ENCODE measurements at places on chromosomes 6 and 20.

DNA sequence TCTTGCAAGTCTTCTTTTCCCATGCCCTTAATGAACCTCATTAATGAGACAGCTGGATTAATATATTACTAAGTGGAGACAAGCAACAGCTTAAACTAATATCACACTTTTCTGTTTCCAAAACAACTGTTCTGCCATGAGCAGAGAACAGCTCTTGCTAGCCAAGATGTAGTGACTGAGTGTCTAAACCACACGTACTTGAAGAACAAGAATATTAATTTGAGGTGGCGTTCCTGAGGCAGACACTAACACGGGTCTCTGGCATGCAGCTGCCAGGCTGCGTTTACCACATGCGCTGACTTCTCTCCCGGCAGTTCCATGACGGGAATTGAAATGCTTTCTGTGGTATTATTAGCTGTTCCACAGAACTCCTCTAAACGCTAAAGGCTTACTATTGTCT, 80.6 kb downstream of the FNDC1 start:
- DNase-seq, result no peak

- DNase-seq, result no peak
Observed at GRCh38 chr20:62486484-62486883, 10.7 kb upstream of the GATA5 start.

DNA sequence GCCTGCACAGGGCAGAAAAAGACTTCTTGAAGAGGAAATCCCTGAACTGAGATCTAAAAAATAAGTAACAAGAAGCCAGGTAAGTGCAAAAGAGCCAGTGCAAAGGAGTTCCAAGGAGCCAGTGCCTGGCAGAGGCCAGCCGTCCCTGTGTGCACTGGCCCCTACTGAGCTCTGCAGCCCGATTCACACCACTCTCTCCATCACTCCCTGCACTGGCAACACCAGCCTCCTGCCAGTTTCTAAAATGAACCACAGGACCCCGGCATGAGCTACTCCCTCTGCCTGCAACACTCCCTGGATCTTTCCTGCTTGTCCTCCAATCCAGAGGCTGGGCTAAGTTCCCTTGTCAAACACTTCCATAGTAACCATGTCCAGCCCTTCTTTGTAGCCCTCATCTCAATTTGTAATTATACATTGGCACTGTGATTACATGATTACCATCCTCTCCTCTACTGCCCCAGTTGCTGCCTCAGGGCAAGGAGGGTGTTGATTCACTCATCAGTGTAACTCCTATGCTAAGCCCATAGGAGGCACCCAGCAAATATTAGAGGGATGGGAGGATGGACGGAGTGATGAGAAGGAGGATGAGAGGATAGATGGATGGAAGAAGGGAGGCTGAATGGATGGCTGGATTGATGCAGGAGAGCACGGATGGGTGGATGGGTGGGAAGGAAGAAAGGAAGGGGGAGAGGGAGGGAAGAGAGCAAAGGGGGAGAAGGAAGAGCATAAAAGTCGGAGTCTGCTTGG, 49.3 kb downstream of the SIRPA start:
- no peak for DNase-seq

- no peak for DNase-seq
Observed at GRCh38 chr6:83546636-83547035, 34.3 kb downstream of the PRSS35 start.

DNA sequence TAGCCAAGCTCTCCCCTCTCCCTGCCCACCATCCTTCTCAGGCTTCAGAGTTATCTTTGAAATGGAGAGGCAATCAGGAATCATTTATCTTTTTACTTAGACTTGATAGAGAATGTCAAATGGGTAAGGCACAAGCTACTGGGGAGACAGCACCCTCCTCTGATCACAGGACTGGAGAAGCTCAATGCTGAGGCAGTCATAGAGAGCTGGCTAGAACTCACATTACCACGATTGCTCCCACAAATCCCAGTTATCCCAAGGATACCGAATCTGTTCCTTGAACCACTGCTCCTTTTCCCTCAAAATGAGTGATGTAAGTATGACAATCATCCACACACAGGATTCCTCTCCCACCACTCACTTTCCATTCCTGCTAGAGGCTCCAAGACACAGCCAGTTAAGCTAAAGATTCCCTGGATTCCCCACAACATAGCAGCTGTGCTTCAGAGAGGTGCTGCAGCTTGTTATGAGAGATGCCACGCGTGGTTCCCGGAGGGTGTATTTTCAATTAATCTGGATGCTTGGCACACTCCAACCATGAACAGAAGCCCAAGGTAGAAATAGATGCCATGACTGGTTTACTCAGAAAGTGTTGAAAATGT, 96.2 kb upstream of the VGLL2 start:
- DNase-seq, result no peak

DNA sequence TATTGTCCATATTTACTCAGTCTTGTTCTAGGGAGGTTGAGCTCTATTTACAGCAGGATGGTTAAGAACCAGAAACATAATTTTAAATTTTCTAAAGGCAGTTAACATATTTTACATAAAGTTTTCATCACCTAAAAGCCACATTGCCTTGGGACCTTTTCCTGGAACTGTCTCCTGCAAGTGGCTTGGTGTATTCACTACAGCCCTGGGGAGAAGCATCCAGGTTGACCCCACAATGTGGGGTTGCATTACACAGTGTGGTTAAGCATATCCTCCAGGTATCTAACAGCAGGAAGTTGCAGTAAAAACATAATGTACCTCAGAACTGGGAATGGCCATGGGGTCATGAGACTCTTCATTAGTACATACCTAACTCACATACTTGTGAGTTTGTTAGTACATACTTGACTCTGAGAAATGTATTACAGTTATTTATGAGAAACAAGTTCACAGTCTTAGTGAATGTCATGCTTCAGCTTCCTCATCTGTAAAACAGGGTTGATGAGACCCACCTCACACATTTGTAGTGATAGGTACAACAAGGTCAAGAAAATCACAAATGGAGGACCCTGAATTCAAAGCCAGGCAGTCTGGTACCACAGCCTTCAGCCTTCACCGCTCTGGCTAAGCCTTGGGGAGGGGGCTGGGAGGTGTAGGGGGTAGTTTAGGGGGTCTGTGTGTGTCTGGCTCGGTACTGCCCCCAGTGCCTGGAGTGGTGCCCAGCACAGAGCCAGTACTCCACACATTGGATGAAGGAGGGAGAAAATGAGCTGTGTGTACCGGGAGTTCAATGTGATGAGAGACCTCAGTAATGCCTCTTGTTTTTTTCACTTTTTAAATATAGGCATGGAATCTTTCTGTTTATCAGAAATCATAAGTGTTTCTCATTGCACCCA, 52.9 kb downstream of the KAT14 start:
- DNase-seq, result no peak

GRCh38 chr20:60271597-60271996, 313.4 kb downstream of the CDH26 start:
- no peak for DNase-seq

- DNase-seq, result no peak
Observed at GRCh38 chr6:11497881-11498280, 39.7 kb upstream of the TMEM170B start.

GRCh38 chr20:38863024-38863851, 57.7 kb downstream of the PPP1R16B start:
- no peak for DNase-seq

DNA sequence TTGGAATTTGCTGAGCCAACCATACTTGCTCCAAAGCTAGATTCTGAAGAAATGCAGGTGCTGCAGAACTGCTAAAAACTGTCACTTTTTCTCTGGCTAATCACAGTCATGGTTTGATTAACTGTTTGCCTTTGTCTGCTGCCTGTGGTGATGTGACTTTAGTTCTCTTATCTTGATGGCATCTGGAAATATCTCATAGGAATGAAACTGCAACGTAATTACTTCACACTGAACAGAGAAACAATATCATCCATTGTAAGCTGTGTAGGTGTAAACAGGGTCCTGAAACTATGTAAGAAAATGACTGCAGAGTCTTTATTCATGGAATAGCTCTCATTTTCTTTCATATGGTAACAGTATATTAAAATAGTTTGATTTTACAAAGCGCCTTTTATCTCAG, 721.9 kb upstream of the HS3ST5 start:
- no peak for DNase-seq

DNA sequence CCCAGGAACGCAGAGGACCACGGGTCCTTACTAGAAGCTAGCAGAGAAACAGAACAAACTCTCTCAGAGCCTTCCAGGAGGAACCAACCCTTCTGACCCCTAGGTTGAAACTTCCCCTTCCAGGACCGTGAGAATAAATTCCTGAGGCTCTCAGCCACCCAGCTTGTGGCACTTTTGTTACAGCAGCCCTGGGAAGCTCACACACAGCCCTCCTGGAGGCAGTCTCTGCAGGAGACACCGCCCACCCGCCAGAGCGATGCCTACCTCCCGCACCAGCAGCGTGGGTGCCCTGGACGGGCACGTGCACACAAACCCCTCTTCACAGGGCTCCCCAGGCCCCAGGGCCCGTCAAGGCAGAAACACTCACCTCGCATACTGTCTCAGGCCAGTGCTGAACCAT, 4.2 kb downstream of the RNASET2 start:
- no peak for DNase-seq

- DNase-seq, result peak; percentile 95
Observed at GRCh38 chr6:45657226-45657625, 279.5 kb upstream of the SUPT3H start.

DNA sequence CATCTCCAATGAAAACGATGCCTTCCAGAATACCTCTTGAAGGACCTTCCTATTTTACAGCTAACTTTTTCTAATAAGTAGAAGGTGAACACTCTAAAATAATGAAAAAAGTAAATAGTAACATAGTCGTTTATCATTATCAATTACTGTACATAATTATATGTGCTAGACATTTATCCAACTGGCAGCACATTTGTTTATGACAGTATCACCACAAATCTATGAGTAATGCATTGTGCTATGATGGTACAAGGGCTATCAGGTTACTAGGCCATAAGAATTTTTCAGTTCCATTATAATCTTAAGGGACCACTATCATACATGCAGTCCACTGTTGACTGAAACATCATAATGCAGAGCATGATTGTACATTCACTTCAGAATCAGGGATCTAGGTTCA, 68.4 kb downstream of the ATG5 start:
- peak; percentile 71 for DNase-seq

DNA sequence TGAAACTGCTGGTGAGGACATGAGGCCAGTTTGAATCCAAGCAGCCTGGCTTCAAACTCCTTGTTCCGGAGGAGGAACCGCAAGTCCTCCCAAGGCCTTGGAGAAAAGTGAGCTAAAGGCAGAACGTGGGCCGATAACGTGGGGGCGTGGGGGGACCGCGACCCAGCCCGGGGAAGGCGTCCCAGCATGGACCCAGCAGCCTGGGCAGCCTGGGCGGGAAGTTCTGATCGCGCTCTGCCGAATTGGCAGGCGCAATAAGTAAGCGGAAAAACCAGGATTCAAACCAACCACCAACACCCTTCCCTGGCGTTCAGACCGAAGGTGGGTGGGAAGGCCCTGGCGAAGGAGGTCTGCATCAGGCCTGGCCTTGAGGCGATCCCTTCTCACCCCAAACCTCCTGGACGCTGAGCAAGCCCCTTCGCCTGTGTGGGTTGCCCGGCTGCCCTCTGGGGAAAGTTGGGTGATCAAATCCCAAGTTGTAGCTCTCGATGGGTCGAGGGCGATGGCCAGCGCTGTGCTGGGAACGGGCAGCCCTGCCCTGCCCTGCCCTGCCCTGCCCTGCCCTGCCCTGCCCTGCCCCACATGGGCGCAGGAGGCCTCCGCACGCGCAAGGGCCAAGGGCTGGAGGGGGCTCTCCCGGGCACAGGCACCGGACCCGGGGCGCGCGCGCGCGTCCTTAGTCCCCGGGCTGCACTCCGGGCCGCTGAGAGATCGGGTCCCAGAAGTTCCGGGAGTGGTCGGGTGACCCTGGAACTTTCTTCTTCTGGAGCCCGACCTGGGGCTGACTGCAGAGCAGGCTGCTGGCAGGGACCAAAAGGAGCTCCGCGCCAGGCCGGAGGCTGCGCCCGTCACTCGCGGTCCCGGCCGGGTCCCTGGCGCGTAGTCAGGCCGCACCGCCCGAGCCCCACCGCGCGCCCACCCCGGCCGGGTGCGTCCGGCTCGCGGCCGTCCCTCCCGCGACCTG, 637 bp upstream of the SLC22A3 start:
- DNase-seq, result no peak

DNA sequence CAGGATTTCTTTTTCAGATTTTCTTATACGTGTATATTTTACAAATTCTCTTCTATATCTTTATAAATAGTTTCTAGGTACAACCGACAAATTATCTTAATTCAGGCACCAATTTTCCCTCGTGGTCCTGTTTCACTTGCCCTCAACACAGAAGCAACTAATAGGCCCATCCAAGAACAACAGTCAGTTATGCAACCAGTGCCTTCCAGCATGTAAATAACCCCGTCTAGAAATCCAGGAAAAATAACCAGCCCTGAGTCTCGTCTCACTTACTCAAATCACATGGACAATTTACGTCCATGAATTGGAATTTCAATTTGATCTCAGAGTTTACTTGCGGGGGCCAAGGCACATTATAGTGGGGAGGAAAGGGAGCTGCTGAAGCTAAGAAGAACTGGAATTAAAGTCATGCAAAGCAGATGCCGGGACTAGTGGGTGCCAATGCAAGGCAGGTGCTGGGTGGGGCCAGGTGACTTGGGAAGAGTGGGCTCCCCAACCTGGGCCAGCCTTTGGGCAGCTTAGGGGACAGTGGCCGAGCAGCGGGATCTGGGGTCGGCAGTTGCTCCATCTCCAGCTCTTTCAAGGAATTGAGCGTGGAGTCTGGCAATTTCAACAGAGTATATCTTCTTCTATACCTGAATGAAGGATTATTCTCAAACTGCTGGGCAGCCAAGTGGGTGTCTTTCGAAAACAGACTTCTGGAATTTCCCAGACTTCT, 121.7 kb downstream of the EDN3 start:
- DNase-seq, result no peak

DNA sequence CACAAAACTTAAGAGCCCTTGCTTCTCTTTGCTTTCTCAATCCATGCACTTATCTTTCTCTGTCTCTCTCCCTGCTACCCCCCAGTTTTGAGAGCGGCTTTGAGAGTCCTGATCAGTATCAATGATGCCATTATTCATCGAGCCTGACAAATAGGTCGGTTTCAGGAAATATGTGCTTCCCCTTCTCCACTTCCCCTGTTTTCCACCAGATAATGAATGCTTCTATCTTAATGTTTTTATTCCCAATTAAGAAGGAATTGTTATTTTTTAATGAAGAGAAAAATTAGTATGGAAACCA, 117.7 kb downstream of the KIF13A start:
- DNase-seq, result no peak

GRCh38 chr6:147508042-147508865, at the start of gene SAMD5:
SAMD5 (plus strand) TSS chr6:147508690; CDS start chr6:147508929, 239 bp downstream.
- peak; percentile 43 for DNase-seq

DNA sequence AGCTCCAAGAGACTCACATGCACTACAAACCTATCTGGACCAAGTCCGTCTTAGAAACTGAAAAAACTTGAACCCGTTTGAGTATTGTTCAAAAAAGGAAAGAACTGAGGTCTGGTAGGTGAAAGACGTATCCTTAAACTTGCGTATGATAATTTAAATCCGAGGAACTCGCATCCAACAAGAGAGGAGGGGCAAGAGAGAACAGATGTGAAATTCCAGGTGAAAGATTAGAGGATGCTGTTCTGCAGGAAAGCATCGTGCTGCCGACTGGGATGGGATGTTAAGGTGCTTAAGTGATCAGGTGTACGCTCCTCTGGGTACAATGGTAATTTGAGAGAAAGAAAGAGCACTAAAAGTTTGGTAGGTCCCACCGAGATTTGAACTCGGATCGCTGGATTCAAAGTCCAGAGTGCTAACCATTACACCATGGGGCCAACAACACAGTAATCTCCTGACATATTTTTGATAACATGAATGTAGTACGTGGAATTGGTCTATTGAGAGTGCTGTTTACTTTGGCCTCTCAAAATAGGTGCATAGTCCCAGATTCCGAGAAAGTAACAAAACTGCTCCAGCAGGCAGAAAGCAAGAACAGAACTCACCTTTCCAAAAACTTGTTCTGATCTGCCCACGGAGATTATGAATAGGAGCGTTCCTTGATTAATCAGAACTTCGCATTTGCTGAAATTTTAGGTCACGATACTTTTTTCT, 53.5 kb upstream of the BTN3A2 start:
- peak; percentile 84 for DNase-seq

Measured in fibroblast of mammary gland (primary cell).